ENCODE measurements at places on chromosomes 16 and 17. TPM values are rescaled to one million over a fixed set of nuclear protein-coding genes. Genes with fewer than 3 reads are reported as not detected.

The FAHD1 gene
- 82.9 TPM for total RNA-seq

The SOST gene
- total RNA-seq, result not detected

The SMIM36 gene
- not detected for total RNA-seq

The TP53TG3C gene
- total RNA-seq, result not detected

The CAVIN1 gene
- 703 TPM for total RNA-seq

The ANKRD40CL gene
- not detected for total RNA-seq

The PRSS27 gene
- total RNA-seq, result 0.58 TPM

The GDPD1 gene
- 0.73 TPM for total RNA-seq

The TBC1D3I gene
- total RNA-seq, result not detected

The G6PC1 gene
- total RNA-seq, result not detected

The SYNGR3 gene
- total RNA-seq, result 4.8 TPM

The CCDC40 gene
- 2.0 TPM for total RNA-seq

The KRTAP4-5 gene
- total RNA-seq, result not detected

The NUPR1 gene
- total RNA-seq, result 20.8 TPM

The DLX4 gene
- total RNA-seq, result not detected

The TMEM238L gene
- not detected for total RNA-seq

The GLOD4 gene
- total RNA-seq, result 45.2 TPM

The DNAH17 gene
- not detected for total RNA-seq

The IRX3 gene
- under 0.01 TPM for total RNA-seq

The GLTPD2 gene
- total RNA-seq, result not detected

The RPS6KB1 gene
- total RNA-seq, result 28.0 TPM

The ZFHX3 gene
- 10.6 TPM for total RNA-seq

The DHRS13 gene
- total RNA-seq, result 10.3 TPM

The IL17C gene
- total RNA-seq, result not detected

The KRT9 gene
- total RNA-seq, result not detected

The HOXB8 gene
- total RNA-seq, result not detected

The EVPL gene
- under 0.01 TPM for total RNA-seq

The GP1BA gene
- not detected for total RNA-seq

The ADAP2 gene
- total RNA-seq, result 4.5 TPM

The SLFN12 gene
- total RNA-seq, result 27.3 TPM

The NOTUM gene
- not detected for total RNA-seq

The PRR29 gene
- 1.8 TPM for total RNA-seq

The SLC5A10 gene
- not detected for total RNA-seq

The THUMPD1 gene
- 77.8 TPM for total RNA-seq

The CCDC200 gene
- total RNA-seq, result not detected

The FSCN2 gene
- 2.0 TPM for total RNA-seq

The ZPBP2 gene
- total RNA-seq, result not detected

The LRRC46 gene
- total RNA-seq, result 0.15 TPM
